ENCODE measurements at places on chromosomes 5 and 9.

- no peak overlapping the region for H3K27ac ChIP-seq
- no peak overlapping the region for H3K4me3 ChIP-seq
- no peaks in the 10 kb centered on the region for H3K36me3 ChIP-seq
- H3K27me3 ChIP-seq: peaks cover 2% of the 10 kb centered on the region
- no peak for DNase-seq
Measured at GRCh38 chr5:123452401-123452800, 29.2 kb upstream of the CEP120 start.

DNA sequence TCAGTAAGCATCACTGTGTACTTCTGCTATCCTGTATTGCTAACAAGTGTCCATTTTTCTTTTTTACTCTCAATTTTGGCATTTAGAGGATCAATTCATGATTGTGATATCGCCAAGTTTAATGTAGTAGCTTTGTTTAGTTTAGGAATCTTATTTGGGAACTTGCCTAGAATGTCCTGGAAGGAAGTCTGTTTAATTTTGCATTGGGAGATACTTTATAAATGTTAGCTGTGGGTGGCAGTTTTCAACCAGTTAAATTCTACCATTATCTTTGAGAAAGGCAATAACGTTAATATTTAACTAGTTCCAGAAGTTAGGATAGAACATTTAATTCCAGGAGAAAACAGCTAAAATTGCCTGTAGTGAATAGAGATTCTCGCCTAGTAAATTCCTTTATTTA, 78.6 kb downstream of the PBX3 start:
- DNase-seq: no peak
- H3K4me3 ChIP-seq: no peak overlapping the region

DNA sequence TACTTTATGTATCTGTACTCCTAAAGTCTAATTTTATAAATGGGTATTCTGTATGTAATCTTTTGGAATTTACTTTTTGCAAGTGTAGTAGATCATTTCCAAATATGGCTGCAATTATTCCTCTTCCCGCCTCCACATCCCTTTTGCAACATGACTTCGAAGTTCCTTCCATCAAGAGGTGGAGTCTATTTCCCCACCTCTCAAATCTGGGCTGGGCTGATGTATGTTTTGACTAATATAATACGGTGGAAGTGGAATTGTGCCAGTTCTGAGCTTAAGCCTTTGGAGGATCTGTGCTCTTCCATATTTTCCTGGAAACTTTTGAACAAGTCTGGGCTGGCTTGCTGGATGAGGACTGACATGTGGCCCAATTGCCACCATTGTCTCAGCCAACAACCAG, 155.9 kb downstream of the FGF18 start:
- H3K27me3 ChIP-seq: peaks cover 2% of the 10 kb centered on the region
- H3K36me3 ChIP-seq: no peaks in the 10 kb centered on the region
- H3K4me3 ChIP-seq: no peak overlapping the region
- no peak for DNase-seq
- H3K27ac ChIP-seq: no peak overlapping the region

GRCh38 chr5:77492653-77493000, 511 bp upstream of the WDR41 start:
- H3K4me1 ChIP-seq: peaks cover 22% of the 10 kb centered on the region
- peak overlapping the region; percentile 93 for H3K27ac ChIP-seq
- DNase-seq: no peak
- peak overlapping the region; percentile 91 for H3K4me3 ChIP-seq
- peaks cover 8% of the 10 kb centered on the region for H3K36me3 ChIP-seq
